ENCODE measurements at places on chromosomes 6 and 20. TPM values are rescaled to one million over a fixed set of nuclear protein-coding genes. Genes with fewer than 3 reads are reported as not detected.

- DNase-seq, result no peak
Measured at GRCh38 chr20:34574426-34574825, 15.9 kb downstream of the MAP1LC3A start.

GRCh38 chr6:31889331-31889972 lies 8.0 kb downstream of the EHMT2 start:
- no peak for DNase-seq

- DNase-seq, result no peak
Measured at GRCh38 chr6:951399-952181, 258.7 kb upstream of the EXOC2 start.

- DNase-seq, result no peak
Measured at GRCh38 chr6:163825033-163825432, 410.5 kb downstream of the QKI start.

DNA sequence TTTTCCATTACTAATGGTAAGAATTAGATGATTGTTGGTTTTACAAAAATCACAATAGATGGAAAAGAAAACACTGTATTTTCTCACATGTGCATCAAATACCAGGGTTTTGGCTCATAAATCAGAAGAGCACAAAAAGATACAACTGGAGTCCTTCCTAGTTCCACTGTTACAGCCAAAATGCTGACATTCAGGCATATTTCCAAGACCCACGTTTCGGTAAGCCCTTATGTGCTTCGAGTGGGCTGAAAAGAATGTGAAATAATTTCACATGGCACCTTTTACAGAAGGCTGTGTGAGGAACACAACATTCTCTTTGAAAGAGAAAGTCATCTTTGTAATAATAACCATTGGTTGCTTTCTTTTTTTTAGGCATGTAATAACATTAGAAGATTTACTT lies 326.7 kb upstream of the FLRT3 start:
- no peak for DNase-seq

GRCh38 chr6:28725890-28726348 lies 197.9 kb downstream of the TRIM27 start:
- DNase-seq, result no peak

CRYBG1 gene
- 26.5 TPM for polyA plus RNA-seq

GRCh38 chr6:11363881-11364576 lies 131.6 kb upstream of the NEDD9 start:
- no peak for DNase-seq
